ENCODE measurements at places on chromosomes 16 and 17.

- no peak for DNase-seq
Observed at GRCh38 chr16:17072104-17072503, 398.7 kb downstream of the XYLT1 start.

DNA sequence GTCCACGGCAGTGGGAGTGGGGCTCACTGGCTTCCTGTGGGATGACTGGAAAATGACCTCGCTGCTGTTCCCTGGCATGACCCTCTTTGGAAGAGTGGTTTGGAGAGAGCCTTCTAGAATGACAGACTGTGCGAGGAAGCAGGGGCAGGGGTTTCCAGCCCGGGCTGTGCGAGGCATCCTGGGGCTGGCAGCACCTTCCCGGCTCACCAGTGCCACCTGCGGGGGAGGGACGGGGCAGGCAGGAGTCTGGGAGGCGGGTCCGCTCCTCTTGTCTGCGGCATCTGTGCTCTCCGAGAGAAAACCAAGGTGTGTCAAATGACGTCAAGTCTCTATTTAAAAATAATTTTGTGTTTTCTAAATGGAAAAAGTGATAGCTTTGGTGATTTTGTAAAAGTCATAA is 7.8 kb upstream of the RNF213 start:
- no peak for DNase-seq

- no peak for DNase-seq
Observed at GRCh38 chr17:55532670-55533069, 21.4 kb upstream of the SMIM36 start.

- no peak for DNase-seq
Observed at GRCh38 chr17:1592751-1593629, 30.4 kb upstream of the PITPNA start.

GRCh38 chr16:9860876-9861275 is 321.4 kb downstream of the GRIN2A start:
- peak; percentile 61 for DNase-seq

DNA sequence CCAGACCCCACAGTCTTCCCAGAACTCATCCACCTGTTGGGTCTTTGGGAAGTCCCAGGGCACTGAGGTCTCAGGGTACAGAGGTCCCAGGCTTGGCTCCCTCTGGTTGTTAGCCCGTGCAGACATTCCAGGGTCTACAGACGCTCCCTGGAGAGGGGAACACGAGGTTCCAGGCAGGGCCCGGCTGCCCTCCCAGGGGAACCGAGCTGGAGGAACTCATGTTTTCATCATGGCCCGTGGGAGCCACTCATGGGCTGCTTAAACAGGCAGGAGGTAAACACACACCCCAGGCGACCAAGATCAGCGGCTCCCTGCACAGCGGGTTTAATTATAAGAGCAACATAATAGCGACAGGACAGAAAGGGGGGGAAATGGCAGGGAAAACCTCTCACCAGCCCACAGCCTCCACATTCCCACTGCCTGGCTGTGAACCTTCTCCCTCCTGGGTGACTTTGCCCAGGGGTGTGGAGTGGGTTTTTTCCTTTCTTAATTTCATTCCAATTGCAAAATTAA is 36.5 kb downstream of the TRARG1 start:
- no peak for DNase-seq

DNA sequence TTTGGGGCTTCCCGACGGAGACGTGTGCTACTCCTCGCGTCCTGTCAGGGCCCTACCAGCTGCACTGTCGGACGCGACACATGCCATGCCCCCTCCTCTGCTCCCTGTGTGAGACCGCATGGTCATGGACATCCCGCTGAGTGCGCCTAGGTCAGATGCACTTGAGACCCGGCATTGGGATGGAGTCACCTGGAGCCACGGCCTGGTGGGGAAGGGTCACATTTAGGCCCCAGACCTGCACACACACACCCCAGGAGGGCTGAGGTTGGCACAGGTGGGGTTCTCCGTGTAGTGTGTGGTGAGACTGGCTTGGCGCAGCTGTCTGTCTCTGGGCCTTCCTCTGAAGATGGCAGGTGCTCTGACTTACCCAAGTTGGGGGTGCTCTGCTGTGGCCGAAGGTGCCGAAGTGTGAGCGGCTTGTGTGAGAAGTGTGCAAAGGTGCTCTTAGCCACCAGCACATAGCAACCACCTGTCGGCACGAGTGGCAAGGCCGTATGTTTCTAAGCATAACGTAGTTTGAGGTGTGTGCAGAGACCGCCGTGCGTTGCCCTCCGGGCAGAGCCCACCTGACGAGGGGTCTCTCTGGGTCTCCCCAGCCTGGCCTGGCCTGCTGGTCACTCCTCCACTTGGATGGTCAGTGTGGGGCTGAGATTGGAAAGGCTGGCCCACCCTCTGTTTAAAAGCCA is 108.6 kb downstream of the BANP start:
- DNase-seq: no peak

GRCh38 chr17:80598813-80599545 is 54.3 kb downstream of the RPTOR start:
- no peak for DNase-seq

DNA sequence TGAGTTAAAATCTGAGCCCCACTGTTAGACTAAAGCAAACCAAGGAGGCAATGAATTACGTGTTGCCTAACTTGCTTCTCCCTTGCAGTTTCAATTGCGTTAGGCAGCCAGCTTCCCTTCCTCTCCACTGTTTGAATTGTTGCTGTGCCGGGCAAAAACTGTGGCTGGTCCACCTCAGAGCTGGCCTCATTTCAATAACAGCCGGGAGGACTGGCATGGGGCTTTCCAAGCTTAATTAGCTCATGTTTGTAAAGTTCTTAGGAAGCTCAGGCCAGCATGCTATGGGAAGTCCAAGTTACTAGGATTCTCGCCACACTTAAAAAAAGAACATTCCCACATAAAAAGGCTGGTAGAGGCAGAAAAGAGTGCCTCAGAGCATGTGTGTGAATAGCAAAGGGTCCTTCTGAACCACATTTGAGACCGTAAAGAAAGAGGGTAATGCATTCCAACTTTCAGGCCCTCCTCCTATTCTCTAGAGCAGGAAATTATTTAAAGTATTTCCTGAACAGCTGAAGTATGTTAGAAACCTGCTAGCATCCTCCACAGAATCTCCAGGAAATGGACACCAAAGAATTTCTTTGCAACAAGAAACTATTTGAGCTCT is 79.0 kb upstream of the SMURF2 start:
- peak; percentile 62 for DNase-seq

GRCh38 chr17:75404223-75404730 is 1.2 kb downstream of the GRB2 start:
- DNase-seq: peak; percentile 74
